Stimulated activated naive CD4-positive, alpha-beta T cell treated with Interleukin-2 at 50 U/mL for 16 hours (primary cell): ENCODE measurements at places on chromosomes 7 and 10.

DNA sequence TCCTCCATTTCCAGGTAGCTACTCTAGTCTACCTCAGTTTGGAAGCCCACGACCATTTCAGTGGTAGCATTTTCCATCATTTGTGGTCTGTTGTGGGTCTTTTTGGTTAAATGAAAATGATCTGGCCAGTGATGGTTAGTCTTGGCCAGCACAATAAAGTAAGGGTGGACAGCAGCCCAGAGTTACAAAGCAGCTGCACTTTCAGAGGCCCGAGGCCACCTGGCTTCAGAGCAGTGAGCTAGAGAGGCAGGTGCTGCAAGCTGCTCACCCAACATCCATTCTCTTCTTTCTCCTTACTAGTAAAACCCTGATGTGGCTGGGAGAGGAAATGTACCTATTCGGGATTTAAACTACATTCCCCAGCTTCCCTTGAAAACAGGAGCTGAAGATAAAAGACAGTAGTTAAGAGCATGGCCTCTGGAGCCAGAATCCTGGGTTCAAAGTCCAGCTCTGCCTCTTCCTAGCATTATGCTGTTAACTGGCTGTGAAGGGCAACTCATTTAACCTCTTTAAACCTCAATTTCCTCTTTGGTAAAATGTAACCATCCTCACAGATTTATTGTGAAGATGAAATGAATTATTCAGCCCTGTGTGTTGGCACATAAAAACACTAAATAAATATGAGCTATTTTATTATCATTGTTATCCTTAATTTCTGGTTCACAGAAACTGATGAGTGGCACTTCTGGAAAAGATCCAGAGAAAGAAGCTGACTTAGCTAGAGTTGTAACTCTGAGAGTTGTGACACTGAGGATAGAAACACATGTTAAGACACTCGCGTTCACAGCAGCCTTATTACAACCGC is 517.4 kb downstream of the PARD3 start:
- DNase-seq = no peak

- no peak for DNase-seq
Observed at GRCh38 chr7:70212281-70212680, 614.0 kb downstream of the AUTS2 start.

GRCh38 chr7:64876792-64877713 is 26.0 kb upstream of the ZNF273 start:
- peak; percentile 38 for DNase-seq

- DNase-seq = no peak
Observed at GRCh38 chr10:11159543-11160215, 142.0 kb downstream of the CELF2 start.
